ENCODE measurements at places on chromosomes 16 and 17.

DNA sequence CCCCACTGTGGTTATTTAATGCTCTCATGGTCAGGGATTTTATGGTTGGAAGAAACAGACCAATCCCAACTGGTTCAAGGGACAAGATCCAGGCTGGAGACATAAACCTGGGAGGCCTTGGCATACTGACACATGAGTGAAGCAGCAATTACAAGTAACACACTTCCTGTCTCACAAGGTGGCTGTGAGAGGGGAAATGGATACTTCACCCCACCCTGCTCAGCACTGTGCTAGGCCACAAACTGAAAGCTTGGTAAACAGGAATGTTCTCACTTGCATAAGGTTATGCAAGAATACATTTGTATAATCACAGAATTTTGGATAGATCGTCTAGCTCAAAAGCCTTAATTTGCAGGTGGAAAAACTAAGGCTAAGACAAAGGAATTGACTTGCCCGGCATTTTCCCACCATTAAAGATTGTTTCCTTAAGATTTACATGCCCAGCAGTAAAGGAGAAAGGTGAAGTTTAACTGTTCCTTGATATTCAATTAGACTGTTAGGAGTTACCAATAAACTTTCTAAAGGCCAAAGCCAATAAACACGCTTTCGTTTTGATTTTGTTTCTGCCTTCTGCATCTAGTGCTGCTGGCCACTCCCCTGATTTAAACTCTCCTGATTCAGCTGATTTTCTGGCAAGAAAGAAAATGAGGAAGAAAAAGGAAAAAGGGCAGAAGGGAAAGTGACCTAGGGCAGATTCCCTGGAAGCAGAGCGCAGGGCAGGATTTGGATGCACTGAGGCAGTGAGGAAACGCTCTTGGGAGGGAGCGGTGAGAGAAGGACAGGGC lies 215.6 kb upstream of the CDH5 start:
- no peak for DNase-seq

DNA sequence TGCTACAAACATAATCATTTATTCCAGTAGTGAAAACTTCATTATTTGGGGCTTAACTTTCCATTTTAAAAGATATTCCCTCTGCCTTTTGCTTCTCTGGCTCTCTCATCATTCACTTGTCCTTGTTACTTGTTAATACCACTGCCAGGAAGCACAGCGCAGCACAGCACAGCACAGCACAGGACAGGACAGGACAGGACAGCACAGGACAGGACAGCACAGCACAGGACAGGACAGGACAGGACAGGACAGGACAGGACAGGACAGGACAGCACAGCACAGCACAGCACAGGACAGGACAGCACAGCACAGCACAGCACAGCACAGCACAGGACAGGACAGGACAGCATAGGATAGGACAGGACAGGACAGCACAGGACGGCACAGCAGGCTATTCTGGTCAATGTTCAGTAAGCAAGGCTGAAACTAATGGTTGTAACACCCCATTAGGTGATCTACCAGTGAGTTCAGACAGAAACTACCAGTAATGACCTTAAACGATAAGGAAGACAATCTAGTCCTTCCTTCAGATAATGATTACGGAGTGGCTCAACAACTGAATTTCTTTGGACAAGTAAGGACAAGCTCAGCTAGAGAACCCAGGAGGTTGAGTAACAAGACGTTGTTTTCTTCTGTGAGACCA lies 31.9 kb downstream of the COG1 start:
- no peak for DNase-seq

DNA sequence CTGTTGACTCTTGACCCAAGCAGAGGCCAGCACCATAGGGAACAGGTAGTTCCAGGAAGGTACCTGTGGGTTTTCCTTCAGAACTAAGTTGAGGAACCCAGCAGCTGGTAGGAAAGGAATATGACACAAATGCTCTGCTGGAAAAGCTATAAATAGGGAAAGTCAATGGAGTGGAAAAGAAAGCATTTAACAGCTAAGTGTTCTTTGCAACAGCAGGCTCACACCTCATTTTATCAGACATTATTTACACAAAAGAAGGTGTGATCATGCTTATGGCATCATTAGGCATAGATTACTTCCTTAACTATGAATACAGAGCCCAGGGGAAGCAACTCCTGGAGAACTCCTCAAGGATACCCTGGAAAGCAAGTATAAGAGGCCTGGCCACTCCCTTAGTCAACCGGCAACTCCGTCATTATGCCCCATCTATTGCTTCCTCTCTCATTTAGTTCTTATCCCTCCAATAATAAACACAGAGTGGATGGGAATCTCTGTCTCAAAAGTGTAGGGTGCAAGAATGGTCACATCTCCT lies 128.1 kb downstream of the HS3ST2 start:
- no peak for DNase-seq

GRCh38 chr16:10206215-10206614 lies 24.0 kb upstream of the GRIN2A start:
- DNase-seq = no peak

All from AG08395 (cell line).